Upper lobe of left lung (tissue), 6 donors: ENCODE measurements at places on chromosomes 4 and X. TPM values are rescaled to one million over a fixed set of nuclear protein-coding genes. Genes with fewer than 3 reads are reported as not detected.

PRDM5 gene
- 14.8 TPM for total RNA-seq

TLR3 gene
- total RNA-seq, result 19.9 TPM

DDX60 gene
- 21.6 TPM for total RNA-seq

TMEM144 gene
- total RNA-seq, result 14.4 TPM

DNA sequence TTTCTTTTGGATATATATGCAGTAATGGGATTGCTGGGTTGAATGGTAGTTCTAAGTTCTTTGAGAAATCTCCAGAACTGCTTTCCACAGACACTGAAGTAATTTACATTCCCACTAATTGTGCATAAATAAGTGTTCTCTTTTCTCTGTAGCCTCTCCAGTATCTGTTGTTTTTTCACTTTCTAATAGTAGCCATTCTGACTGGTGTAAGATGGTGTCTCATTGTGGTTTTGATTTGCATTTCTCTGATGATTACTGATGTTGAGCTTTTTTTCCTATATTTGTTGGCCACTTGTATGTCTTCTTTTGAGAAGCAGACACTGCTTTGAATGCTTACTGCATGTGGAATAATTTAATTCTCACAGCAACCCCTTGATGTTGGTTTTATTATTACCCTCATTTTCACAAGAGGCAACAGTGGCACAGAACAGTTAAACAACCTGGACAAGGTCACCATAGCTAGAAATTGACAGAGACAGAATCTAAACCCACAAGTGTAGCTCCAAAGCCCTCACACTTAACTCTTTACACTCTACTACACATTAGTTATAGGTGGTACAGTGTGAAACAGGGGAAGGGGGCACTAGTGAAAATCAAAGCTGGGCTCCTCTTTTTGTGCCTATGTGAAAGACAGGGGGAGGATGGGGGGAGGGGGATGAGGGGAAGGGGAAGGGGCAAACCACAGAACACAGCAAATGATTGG, 96.1 kb downstream of the REELD1 start:
- DNase-seq, result no peak

- no peak for DNase-seq
Measured at GRCh38 chrX:115437841-115438595, 123.0 kb upstream of the PLS3 start.

DNA sequence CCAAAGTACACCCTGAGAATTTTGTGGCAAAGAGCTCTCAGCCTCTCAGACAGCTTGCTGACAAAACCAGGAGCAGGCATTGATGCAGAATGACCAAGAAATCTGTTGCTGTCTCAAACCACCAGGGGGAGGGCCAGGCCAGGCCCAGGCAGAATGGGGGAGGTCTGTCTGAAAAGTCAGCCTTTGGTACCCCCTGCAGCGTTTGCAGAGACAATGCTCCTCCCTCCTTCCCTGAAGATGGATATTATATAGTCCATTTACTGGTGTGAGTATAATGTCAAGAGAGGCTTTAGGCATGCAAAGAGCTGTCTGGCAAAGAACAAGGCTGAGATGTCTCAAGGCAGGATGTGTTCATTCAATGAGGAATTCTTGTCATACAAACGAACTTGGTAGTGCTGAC, 52.9 kb upstream of the TRPC5OS start:
- DNase-seq, result no peak

DNA sequence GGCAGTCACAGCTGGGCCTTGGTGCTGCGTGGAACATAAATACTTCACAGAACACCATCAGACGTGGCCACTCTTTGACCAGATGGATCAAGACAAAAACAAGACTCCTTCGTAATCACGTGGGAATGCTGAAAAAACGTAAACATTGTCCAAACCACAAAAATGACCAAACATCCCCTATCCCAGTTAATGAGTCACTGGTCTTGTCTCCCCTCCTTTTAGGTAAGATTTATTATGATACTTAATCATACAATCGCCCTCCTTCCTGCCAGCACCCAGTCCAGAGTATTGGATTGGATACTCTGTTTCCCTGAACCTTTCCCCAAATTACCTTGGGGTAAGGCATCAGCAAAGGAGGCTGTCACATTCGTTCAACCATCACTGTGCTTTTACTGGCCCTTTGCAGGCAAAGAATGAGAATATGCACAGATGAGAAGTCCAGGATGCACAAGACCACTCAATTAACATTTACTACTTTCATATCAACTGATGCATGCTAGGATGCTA, 601 bp upstream of the TCEANC start:
- DNase-seq, result no peak

- no peak for DNase-seq
Measured at GRCh38 chr4:24105327-24106038, 215.6 kb upstream of the PPARGC1A start.

GRCh38 chrX:136266828-136267227, 15.6 kb upstream of the MAP7D3 start:
- DNase-seq, result no peak

DNA sequence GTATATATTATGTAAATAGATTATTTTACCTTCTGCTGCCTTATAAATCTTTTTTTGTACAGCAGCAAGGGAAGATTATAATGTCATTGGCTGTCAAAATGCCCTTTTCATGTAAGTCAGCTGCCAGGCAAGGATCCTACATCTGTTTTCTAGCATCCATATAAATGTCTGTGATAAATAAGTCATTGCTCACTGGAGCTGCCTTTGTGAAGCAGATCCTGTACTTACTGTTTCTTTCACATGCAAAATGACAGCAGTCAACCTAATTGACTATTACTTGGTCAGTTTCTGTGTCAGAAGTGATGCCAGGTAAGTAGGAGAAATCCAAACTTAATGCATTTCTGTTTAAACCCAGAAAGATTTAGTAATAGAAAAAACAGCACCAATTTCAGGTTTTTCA, 620.7 kb downstream of the RPA4 start:
- DNase-seq, result no peak

GRCh38 chrX:24838629-24839028, 144.9 kb downstream of the POLA1 start:
- DNase-seq, result no peak

- DNase-seq, result no peak
Measured at GRCh38 chrX:128309311-128309710, 257.1 kb upstream of the ACTRT1 start.

- DNase-seq, result no peak
Measured at GRCh38 chr4:108777388-108777787, 14.5 kb upstream of the ETNPPL start.

DNA sequence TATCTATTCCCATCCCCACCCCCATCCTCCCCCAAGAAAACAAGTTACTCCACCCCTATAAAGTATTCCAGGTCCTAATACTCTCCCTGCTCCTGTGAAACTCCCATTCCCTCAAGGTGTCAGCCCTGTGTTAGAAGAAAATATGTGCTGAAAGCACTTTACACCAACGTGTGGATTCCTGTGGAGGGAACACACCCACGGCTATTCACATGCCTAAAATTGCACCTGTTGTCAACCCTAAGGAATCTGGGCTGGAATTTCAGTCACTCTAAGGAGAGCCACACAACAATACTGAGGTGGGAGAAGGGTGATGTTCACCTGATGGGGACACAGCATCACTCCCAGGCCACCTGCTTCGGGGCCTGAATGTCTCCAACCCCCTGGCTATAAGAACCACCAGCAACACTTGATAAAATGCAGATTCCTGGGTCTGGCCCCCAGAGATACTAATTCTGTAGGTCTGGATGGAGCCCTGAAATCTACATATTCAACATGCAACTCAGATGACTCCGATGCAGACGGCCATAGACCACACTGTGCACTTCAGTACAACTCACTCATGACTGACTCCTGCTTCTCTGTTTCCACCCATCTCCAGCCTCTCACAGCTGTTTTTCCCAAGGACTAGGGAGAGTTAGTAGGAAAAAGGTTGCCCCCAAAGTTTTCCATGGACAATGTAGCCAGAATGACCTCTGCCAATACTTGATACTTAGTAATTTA, 15.8 kb downstream of the SCD5 start:
- DNase-seq, result no peak

DNA sequence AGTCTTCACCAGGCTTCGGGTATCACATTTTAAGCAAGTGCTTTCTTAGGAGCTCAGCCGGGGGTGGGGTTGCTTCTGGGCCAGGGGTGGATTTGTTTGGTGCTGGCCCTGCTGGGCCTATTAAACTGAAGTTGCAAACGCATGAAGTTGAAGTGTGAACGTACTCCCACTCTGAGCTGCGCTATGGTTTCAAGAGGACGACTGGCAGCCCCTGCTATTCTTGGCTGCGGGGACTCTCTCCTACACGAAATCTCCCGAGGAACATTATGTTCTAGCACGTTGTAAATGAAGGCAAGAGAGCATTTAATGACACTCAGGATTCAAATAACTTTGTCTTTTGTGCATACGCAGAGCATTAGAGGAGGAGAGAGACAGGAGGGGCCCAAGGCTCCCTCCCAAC, 401.3 kb upstream of the BOD1L1 start:
- no peak for DNase-seq
